HFFc6 (cell line): ENCODE measurements at places on chromosomes 3 and 15. TPM values are rescaled to one million over a fixed set of nuclear protein-coding genes. Genes with fewer than 3 reads are reported as not detected.
A peak's percentile ranks its signal among the peaks of the same experiment; 100 is the strongest.

DNA sequence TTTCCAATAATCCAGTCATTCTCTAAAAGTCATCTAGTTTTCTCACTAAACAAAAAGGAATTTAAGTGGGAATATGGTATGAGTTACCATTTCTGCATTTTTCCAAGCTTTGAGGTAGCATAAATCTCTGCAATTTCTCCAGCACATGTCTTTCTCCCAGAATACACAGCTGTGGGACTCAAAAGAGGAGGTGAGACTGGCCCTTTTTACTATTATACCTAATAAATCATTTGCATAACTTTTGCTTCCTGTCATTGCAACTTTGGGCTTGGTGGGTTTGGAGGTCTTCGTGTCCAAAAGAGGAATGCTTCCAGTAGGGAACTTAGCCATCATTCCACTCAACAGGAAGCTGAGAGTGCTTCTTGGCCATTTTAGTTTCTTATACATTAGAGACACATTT, 94.8 kb downstream of the FMN1 start:
- DNase-seq, result no peak
- H3K27me3 ChIP-seq, result no peaks in the 10 kb centered on the region
- no peak overlapping the region for H3K4me3 ChIP-seq
- H3K27ac ChIP-seq, result peak overlapping the region; percentile 94

Gene CCDC14
- total RNA-seq, result 23.7 and 32.1 TPM in 2 replicates

DNA sequence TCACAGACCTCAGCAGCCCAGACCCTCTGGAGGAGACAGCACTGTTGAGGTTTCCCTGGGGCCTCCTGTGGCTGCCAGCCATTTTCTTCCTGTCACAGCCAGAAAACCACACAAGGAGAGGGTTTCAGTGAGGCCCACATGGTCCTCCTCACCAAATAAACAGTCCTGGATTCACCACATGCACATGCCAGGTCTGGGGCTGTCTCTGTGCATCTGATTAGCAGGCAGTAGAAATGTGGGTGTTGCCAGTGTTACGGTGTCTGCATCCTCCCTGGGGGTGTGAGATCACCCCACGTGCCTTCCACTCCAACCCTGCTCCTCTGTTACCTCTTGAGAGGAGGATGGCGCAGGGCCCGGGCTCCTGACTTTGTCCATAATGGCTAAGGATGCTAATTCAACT, 140.4 kb downstream of the CHDH start:
- H3K4me1 ChIP-seq, result peaks cover 5% of the 10 kb centered on the region; the same call in 1 of the 2 replicates
- no peak overlapping the region for H3K27ac ChIP-seq
- DNase-seq, result no peak
- no peak overlapping the region for H3K4me3 ChIP-seq
- H3K27me3 ChIP-seq, result peaks cover 35% of the 10 kb centered on the region

GRCh38 chr3:126021702-126022101, 52.7 kb downstream of the ROPN1B start:
- peaks cover 10% of the 10 kb centered on the region for H3K36me3 ChIP-seq
- peaks cover 9% of the 10 kb centered on the region; the same call in 1 of the 2 replicates for H3K4me1 ChIP-seq

Gene TMEM62
- total RNA-seq, result 8.2 to 12.3 TPM (median 11.5 TPM) in 3 replicates

Gene MYRIP
- total RNA-seq, result 0.07 to 0.14 TPM (median 0.09 TPM) in 3 replicates

Gene ITGB5
- total RNA-seq, result 229 and 279 TPM in 2 replicates

- peaks cover 12% of the 10 kb centered on the region for H3K27me3 ChIP-seq
- H3K27ac ChIP-seq, result no peak overlapping the region
- DNase-seq, result no peak
- peak overlapping the region; percentile 68 for H3K4me3 ChIP-seq
- no peaks in the 10 kb centered on the region for H3K36me3 ChIP-seq
- no peaks in the 10 kb centered on the region for H3K4me1 ChIP-seq
Measured at GRCh38 chr3:198079771-198080520, 119.9 kb downstream of the LMLN start.

DNA sequence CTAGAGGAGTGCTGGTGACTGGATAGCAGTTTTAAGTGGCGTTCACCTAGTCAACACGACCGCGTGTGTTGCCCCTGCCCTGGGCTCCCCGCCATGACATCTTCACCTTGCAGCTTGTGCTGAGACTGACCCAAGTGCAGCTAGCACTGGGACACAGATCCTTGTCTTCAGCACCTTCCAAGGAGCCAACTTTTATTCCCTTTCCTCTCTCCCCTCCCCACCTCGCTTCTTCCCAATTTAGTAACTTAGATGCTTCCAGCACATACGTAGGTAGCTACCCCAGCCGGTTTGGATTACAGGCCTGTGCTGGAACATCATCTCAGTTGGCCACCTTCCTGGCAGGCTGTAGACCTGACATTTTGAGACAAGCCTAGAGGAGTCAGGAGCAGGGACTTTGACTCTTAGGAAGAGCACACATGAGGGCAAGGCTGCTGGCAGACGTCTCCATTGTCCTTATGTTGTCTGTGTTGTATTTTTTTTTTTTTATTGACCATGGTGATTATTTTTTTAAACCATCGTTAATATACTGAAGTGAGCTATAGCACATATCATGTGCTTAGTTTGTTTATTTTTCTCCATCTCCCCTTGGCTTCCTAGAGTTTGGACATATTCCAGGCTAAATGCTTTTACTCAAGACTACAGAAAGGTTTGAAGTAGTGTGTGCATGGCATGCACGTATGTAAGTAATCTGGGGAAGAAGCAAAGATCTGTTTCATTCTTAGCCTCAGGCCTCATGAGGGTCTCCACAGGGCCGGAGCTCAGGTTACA, 61.1 kb downstream of the AAGAB start:
- no peak for DNase-seq
- H3K4me1 ChIP-seq, result peaks cover 57% of the 10 kb centered on the region

GRCh38 chr3:50599716-50600118, 11.9 kb downstream of the CISH start:
- no peaks in the 10 kb centered on the region for H3K36me3 ChIP-seq
- H3K4me3 ChIP-seq, result no peak overlapping the region
- no peak overlapping the region for H3K27ac ChIP-seq
- peaks cover 22% of the 10 kb centered on the region for H3K4me1 ChIP-seq
- no peak for DNase-seq
- peaks cover 16% of the 10 kb centered on the region for H3K27me3 ChIP-seq

DNA sequence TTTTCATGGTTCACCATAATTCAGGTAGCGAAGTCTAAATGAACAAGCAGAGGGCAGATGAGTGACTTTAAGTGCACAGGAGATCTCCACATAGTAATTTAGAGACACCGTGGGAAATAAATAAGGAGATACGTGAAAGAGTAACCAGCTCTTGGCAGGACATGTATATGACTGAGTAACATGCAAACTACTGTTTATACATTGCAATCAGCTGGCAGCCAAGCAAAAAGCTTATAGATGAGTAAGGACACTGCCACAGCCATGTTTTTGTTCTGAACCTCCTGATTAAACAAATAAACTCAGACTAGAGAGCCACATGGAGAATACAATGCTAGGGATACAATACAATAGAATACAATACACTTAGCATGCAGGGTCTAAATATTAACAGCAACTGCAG, 252.4 kb downstream of the FHIT start:
- no peaks in the 10 kb centered on the region for H3K4me1 ChIP-seq
- no peak overlapping the region for H3K27ac ChIP-seq
- DNase-seq, result no peak

GRCh38 chr15:60408463-60408981, 10.7 kb upstream of the ANXA2 start:
- H3K36me3 ChIP-seq, result no peaks in the 10 kb centered on the region
- H3K4me3 ChIP-seq, result peak overlapping the region; percentile 71
- no peaks in the 10 kb centered on the region for H3K27me3 ChIP-seq
- peaks cover 57% of the 10 kb centered on the region for H3K4me1 ChIP-seq
- H3K27ac ChIP-seq, result peak overlapping the region; percentile 93

- H3K36me3 ChIP-seq, result no peaks in the 10 kb centered on the region
- H3K27me3 ChIP-seq, result no peaks in the 10 kb centered on the region; the same call in 1 of the 2 replicates
- no peaks in the 10 kb centered on the region for H3K4me1 ChIP-seq
- H3K27ac ChIP-seq, result no peak overlapping the region
Measured at GRCh38 chr3:35594739-35595138, 44.6 kb upstream of the ARPP21 start.

- H3K27ac ChIP-seq, result peak within 1 kb of the TSS; percentile 98
- DNase-seq, result peak; percentile 99
- peaks cover 31% of the 10 kb centered on the region for H3K4me1 ChIP-seq
- peaks cover 20% of the 10 kb centered on the region for H3K36me3 ChIP-seq
- H3K4me3 ChIP-seq, result peak within 1 kb of the TSS; percentile 97
Measured at GRCh38 chr3:14651440-14652251, at the start of gene CCDC174. TSS of gene CCDC174 (plus strand) at chr3:14651762. CDS start at chr3:14651837, 75 bp downstream.

GRCh38 chr15:94186770-94187331, 44.5 kb upstream of the MCTP2 start:
- no peaks in the 10 kb centered on the region for H3K36me3 ChIP-seq
- H3K27me3 ChIP-seq, result no peaks in the 10 kb centered on the region; the same call in none of the 2 replicates
- no peak overlapping the region for H3K27ac ChIP-seq
- no peak for DNase-seq

DNA sequence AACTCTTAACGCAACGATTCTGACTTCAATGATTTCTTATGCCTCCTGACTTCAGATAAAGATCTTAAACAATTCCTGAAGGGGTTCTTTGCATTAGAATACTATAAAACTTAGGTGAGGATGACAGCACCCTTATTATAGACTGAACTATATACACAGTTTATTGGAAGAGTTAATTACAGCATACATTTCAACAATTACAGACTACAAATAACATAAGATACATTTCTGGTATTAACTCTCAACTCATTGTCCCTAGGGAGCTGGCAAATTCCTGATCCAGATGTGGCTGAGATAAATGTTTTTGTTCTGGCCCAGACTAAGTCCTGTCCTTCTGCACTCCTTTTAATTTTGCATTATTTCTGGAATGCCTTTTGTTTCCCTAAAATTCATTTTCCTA, 155.5 kb upstream of the TMC3 start:
- H3K36me3 ChIP-seq, result no peaks in the 10 kb centered on the region
- peaks cover 34% of the 10 kb centered on the region for H3K4me1 ChIP-seq
- H3K27ac ChIP-seq, result no peak overlapping the region
- DNase-seq, result no peak
- no peak overlapping the region; the same call in 1 of the 2 replicates for H3K4me3 ChIP-seq
- H3K27me3 ChIP-seq, result no peaks in the 10 kb centered on the region

Gene TRIM71
- not detected in 3 replicates for total RNA-seq

Gene CFAP44
- 0.99 to 2.6 TPM (median 1.8 TPM) in 3 replicates for total RNA-seq

DNA sequence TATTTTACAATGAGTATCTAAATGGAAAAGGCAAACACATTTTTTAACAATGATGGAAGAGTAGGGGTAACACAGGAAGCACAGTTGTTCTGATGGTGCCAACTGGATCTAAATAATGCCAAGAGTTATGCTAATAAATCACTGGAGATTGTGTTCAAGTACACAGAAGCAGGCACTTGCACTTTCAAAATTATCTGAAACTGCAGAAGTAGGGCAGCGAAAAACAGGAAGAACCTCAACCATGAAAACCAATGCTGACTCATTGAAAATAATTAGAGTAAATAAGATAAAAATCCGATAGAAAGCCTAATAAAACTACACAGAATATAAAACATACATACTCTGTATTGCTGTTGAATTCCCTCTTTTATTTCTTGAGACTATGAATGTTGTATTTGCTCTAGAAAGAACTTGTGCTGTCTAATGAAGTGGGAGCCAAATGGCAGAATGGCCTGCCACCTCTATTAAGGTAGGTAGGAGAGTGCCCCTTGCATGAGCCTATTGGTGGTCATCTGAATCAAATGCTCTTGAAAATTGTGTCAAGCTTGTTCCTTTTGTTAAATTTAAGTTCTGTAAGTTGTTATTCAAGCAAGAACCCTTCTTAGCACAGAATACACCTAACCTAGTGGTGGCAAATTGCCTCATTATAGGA, 93.7 kb downstream of the ABI3BP start:
- peak overlapping the region; percentile 58 for H3K27ac ChIP-seq
- H3K4me1 ChIP-seq, result peaks cover 58% of the 10 kb centered on the region
- peak; percentile 22 for DNase-seq
- H3K36me3 ChIP-seq, result peaks cover 10% of the 10 kb centered on the region; the same call in 1 of the 2 replicates
- H3K4me3 ChIP-seq, result peak overlapping the region; percentile 20; the same call in 1 of the 2 replicates

GRCh38 chr15:50685976-50686468, 575 bp downstream of the TRPM7 start:
- peak overlapping the region; percentile 99 for H3K4me3 ChIP-seq
- DNase-seq, result peak; percentile 7
- peaks cover 16% of the 10 kb centered on the region; the same call in 1 of the 2 replicates for H3K36me3 ChIP-seq
- peak overlapping the region; percentile 96 for H3K27ac ChIP-seq

DNA sequence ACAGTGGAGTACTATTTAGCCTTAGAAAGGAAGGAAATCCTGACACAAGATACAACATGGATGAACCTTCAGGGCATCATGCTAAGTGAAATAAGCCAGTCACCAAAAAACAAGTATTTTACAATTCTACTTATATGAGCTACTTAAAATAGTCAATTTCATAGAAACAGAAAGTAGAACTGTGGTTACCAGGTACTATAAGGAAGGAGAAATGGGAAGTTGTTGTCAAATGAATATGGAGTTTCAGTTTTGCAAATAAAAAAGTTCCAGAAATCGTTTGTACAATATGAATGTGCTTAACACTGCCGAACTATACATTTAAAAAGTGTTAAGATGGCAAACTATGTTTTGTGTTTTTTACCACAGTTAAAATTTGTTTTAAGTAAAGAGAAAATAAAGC, 26.8 kb downstream of the TRANK1 start:
- no peak overlapping the region for H3K4me3 ChIP-seq
- H3K36me3 ChIP-seq, result peaks cover 10% of the 10 kb centered on the region
- DNase-seq, result no peak
- peaks cover 5% of the 10 kb centered on the region; the same call in 1 of the 2 replicates for H3K4me1 ChIP-seq
- no peak overlapping the region for H3K27ac ChIP-seq

GRCh38 chr3:68893600-68894239, 38.6 kb downstream of the TAFA4 start:
- H3K27ac ChIP-seq, result no peak overlapping the region
- H3K27me3 ChIP-seq, result peaks cover 6% of the 10 kb centered on the region; the same call in 1 of the 2 replicates
- DNase-seq, result peak; percentile 35
- H3K4me1 ChIP-seq, result no peaks in the 10 kb centered on the region

DNA sequence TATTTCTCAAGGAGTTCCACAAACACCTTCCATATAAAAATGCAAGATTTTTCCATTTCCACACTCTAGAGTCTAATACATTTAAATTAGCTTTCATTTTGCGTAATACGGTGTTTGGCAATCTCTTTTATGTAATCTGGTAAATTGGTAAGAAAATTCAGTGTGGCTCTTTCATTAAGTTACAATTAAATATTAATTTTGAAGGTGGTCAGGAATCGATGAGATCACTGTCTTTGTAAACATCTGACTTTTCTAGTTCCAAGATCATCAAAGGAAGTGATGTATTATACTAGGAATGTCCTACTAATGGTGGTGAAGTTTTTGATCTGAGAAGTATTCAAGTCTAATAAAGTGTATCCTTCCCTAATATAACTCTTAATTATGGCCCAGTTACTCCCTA, 1.1 kb upstream of the UTS2B start:
- peaks cover 2% of the 10 kb centered on the region; the same call in 1 of the 2 replicates for H3K27me3 ChIP-seq
- peak overlapping the region; percentile 99 for H3K4me3 ChIP-seq
- H3K27ac ChIP-seq, result peak overlapping the region; percentile 97
- peaks cover 84% of the 10 kb centered on the region for H3K4me1 ChIP-seq
- peak; percentile 35 for DNase-seq

- H3K27me3 ChIP-seq, result peaks cover 3% of the 10 kb centered on the region; the same call in 1 of the 2 replicates
- H3K27ac ChIP-seq, result peak overlapping the region; percentile 69
- peaks cover 33% of the 10 kb centered on the region for H3K4me1 ChIP-seq
- no peaks in the 10 kb centered on the region for H3K36me3 ChIP-seq
Measured at GRCh38 chr15:89912145-89912673, 543 bp downstream of the ARPIN start.

Gene ALG1L2
- total RNA-seq, result not detected in 3 replicates

- H3K27me3 ChIP-seq, result peaks cover 34% of the 10 kb centered on the region
- H3K27ac ChIP-seq, result no peak overlapping the region
- DNase-seq, result no peak
Measured at GRCh38 chr15:73755481-73755880, 2.3 kb upstream of the INSYN1 start.
